ENCODE measurements at places on chromosomes 5 and 9.

DNA sequence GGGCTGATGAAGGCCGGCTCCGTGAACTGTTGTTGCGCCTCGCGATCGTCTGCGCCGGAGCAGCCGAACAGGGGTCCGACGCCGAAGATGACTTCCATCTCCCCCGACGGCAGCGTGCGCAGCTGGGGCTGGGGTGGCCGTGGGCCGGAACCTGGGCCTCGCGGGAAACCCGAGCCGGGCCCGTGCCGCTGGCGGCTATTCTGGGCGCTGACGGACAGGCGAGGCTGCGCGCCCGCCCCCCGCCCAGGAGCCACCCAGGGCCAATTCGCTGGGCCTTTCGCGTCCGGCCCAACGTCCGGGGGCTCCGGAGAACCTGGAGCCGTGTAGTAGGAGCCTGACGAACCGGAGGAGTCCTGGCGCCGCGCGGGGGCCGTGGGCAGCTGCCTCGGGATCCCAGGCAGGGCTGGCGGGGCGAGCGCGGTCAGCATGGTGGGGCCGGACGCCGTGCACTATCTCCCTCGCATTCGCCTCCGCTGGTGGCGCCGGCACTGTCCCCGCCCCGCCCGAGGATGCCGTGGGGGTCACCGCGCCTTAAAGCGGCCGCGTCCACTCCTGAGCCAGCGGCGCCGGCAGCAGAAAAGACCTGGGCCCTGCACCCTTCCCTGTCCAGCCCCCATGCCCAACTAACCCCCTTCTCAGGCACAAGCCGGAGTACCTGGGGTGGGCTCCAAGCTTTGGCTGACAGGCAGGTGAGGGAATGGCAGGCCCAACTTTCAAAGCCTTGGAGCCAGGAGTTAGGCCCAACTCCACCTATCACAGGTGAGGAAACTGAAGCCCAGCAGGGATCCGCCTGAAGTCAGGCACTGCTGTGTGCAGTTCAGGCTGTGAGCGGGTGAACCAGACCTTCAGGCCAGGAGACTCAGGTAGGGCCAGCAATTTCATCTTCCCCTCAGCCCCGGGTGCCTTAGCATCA is at the start of gene PROB1:
PROB1 (minus strand) TSS at position 451 of the 913 bp plus-strand sequence; CDS start at position 428, 23 bp downstream.
- DNase-seq, result no peak

DNA sequence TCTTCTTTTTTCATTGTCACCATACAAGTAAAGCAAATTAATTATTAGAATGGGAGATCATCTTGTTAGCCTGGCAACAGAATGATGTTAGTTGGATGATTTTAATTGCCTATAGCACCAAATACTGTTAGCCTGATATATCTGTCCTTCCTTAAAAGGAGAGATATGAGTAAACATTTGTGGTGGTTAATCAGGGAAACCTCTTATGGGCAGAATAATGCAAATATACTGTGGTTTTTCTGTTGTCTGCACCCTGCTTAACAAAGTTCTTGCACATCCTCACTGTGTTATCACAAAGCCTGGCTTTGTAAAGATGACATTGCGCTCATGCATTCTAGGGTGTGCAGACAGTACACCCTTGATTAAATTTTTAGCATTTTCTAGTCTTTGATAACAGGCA is 254.9 kb upstream of the SMC2 start:
- DNase-seq, result no peak

- no peak for DNase-seq
Measured at GRCh38 chr9:132244582-132245455, 83.0 kb downstream of the NTNG2 start.

- DNase-seq, result no peak
Measured at GRCh38 chr5:78655746-78656290, 7.2 kb upstream of the LHFPL2 start.

DNA sequence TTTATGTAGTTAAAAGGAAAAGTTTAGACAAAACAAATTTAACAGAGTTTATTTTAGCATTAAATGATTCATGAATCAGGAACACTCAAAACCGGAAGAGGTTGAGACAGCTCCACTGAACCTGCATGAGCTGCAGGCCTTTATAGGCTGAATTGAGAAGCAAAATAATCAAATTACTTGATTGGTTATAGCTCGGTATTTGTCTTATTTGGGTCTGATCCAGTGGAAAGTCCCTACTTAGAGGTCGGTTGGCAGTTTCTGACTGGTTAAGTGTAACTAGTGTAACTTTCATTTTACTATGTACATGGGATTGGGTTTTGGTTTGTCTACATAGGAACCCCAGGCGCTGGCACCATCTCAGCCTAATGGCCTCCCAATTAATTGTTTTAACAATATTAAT is 74.1 kb upstream of the PIK3R1 start:
- DNase-seq, result peak; percentile 34

DNA sequence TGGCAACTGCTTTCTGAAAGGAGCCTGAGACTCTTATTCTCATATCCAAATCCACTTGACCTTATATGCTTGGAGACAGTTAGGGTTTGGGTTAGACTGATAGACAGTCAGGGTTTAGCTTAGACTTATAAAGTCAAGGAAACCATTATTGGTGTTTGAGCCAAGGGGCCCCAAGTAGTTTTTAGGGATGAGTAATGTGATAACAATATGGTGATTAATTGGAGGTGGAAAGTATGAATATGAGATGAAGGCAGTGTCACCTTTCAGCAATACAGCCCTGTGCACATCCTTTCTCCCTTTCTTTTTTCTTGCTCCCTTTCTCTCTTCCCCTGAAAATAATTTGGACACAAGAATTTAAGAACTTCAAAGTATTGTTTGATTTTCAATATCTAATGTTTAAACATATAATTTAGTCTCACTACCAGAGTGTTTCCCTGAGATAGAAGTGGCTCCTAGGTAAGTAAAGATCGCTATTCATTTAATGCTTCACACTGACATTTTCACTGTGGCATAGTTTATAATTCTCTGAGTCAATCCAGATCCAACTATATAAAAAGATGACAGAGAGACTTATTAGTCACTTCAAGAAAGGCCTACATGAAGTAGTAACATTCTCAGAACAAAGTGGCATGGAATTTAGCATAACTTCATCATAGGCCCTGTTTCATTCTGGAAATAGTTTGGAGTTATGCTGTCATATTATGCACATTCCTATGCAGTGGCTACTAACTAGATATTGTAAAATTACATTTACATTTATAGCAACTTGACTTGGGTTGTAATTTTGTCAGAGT is 200.8 kb downstream of the CHSY3 start:
- no peak for DNase-seq

- DNase-seq, result no peak
Measured at GRCh38 chr9:4371108-4371507, 71.2 kb upstream of the GLIS3 start.
